ENCODE measurements at places on chromosomes 13 and 19.

- DNase-seq: no peak
Observed at GRCh38 chr13:67107979-67108378, 122.2 kb downstream of the PCDH9 start.

DNA sequence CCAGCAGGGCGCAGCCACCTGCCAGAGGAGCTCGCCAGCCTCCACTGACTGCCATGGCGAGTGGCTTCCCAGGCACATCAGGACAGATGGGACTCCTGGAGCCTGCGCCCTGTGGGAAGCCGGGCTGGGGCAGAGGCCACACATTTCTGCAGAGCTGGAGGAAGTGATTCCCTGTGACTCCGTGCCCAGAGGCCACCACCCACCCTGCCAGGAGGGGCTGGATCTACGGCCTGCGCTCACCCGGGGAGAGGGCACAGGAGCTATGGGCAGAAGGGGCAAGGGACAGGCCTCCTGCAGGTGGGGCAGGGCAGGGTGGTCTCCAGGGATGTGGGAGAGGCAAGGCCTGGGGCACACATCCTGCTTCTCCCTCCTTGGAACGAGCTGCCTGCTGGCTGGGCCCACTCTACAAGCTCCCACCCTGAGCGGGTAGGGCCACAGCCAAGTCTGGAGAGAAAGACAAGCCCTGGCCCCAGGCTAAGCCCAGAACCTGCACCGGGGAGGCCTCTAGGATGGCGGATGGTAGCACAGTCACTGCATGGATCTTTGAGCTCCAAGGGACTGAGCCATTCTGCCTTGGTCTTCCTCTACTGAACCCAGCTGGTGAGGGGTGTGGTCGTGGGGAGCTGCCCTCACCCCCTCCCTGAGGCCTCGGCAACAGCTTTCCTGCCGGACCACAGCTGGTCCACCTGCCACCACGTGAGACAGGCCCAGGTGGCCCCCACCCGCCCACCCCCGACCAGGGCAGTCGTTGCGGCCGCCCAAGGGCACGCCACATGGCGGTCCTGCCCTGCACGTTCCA is 40.6 kb downstream of the CEBPG start:
- DNase-seq: no peak

DNA sequence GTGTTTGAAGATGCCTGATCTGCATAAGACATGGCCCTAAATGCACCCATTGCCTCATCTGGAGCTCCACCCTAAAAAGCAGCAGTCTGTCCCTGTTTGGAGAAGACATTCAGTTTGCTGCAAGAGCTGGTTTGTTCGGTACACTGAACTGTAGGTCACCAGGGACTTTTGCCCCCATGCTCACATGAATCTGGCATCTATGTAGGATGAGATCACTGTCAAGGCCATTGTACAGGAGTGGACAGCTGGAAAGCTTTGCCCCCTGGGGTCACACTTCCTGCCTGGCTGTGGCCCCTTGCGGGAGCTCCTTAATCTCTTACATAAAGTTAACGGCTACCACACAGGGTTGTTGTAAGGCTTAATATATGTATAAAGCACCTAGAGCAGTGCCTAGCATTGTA is 73.0 kb downstream of the IPO5 start:
- no peak for DNase-seq

DNA sequence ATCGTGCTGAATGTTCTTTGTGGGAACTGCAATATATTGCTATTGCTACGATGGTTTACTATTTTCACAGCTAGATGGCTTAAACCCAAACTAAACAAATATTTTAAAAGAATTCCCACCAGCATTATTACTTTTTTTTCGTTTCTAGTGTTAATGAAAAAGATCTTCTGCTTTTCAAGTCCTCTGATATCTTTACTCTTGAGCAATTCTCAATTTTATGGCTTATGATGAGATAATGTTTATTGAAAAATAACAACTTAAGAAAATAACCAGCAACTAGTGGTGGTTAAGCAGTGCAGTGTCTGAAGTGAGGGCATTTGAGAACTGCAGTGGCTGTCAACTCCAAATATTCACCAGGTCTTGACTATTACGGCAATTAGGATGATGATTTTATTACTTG is 360.4 kb downstream of the ENOX1 start:
- DNase-seq: no peak

- no peak for DNase-seq
Observed at GRCh38 chr13:54373211-54373610, 1344.6 kb downstream of the OLFM4 start.

GRCh38 chr19:23547816-23548430 is 139.1 kb downstream of the ZNF675 start:
- no peak for DNase-seq

- peak; percentile 72 for DNase-seq
Observed at GRCh38 chr13:43776501-43777079, 10.2 kb downstream of the ENOX1 start.

DNA sequence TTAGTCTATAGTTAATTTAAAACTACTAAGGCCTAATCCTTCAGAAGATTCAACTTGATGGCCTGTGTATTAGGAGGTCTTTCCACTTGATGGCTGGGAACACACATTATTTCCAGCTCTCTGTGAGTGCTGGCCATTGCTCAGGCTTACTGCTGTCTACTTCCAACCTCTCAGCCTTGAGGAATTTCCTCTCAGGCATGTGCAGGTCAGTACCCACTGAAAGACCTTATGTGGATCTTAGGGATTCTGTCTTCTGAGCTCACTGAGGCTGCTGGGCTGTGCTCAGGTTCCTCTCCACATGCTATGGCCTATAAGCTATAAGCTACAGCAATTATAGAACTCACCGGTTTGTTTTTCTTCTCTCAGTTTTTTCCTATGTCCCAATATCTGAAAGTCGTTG is 11.6 kb upstream of the UFM1 start:
- DNase-seq: no peak

DNA sequence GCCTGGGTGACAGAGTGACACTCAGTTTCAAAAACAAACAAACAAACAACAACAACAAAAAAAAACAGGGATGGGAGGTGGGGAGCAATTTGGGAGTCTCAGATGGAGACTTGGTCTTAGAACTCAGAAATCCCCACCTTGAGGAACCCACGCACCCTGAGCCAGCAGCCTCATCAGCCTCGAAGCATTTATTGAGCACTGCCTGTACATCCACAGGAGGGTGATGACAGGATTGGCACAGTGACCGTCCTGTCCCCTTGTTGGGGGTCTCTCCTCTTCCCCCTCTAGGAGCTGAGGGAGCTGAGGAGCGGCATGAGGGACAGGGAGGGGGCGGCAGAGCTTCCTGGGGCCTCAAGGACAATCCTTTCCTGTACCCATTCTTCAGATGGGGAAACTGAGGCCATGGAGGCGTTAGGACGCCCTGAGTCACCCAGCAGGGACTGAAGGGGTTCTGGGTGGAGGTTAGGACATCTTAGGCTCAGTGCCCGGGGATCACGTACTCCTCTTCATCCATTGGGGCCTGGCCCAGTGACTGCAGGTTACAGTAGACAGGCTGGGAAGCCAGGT is 5.6 kb downstream of the GDF15 start:
- no peak for DNase-seq

- DNase-seq: no peak
Observed at GRCh38 chr19:34555447-34555846, 73.9 kb downstream of the WTIP start.

Measured in fibroblast of skin of right biceps (primary cell).